CD4-positive, alpha-beta memory T cell (primary cell): ENCODE measurements at places on chromosomes 7 and 10.
A peak's percentile ranks its signal among the peaks of the same experiment; 100 is the strongest.

GRCh38 chr10:120508393-120508792, 51.4 kb downstream of the PLPP4 start:
- no peak for DNase-seq

- DNase-seq = no peak
Measured at GRCh38 chr10:77388571-77389100, 249.0 kb downstream of the KCNMA1 start.

GRCh38 chr7:115879171-115879570, 151.4 kb downstream of the TFEC start:
- no peak for DNase-seq

DNA sequence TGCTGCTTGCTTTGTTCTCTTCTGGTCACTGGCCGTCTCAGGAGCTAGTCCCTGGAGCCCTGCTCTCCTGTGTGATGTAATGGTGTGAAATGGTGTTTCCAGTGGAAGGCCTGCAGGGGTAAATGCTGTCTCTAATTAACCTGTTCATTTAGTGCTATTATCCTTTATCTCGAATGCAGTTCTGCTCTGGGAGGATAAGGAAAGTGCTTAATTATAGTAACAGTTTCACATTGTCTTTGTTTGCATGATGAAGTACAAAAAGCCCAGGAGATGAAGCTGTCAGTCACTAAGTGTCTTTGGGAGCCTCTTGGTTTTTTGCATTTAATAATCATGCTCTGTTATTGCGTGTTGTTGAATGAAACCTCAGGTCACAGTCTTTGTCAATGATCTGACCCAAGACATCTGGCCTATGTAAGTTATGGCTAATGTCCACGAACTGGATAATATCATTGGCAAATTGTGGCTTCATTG, 755.3 kb upstream of the GALNT17 start:
- no peak for DNase-seq

GRCh38 chr7:329691-330281, 39.8 kb downstream of the FOXL3 start:
- no peak for DNase-seq

- no peak for DNase-seq
Measured at GRCh38 chr7:55508221-55509011, 63.9 kb downstream of the VOPP1 start.

DNA sequence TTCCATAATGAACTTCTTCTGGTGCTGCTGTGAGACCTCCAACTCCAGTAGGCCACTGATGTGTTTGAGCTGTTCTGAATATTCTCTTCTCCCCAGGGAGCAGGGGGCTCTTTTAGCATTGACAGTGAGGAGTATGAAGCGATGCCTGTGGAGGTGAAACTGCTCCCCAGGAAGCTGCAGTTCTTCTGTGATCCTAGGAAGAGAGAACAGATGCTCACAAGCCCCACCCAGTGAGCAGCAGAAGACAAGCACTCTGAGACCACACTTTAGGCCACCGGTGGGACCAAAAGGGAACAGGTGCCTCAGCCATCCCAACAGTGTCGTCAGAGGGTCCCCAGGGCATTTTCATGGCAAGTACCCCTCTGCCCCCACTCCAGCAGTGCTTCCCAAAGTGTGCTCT, 49.3 kb downstream of the DENND11 start:
- no peak for DNase-seq

GRCh38 chr7:36602934-36603887, 121.1 kb downstream of the AOAH start:
- no peak for DNase-seq

GRCh38 chr10:31031558-31032257, at the start of gene ZNF438:
Gene ZNF438, minus strand, starts transcription at chr10:31031865. Its CDS starts 154,831 bp downstream, at chr10:30877034.
- peak; percentile 98 for DNase-seq

DNA sequence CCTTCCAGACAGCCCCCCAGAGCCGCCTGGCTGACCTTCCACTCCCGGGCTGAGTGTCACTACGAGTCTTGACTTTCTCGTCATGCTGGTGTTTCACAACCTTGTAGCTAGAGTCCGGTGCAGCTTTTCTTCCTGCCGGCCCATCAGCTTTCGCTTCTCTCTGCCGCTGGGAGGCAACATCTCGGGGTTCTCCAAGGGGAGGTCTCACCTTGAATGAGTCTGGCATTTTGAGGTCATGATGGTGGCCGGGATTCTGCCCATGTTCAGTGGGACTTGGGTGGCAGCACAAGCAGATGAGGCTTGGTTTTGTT, 285.2 kb downstream of the CAMK1D start:
- no peak for DNase-seq
